ENCODE measurements at places on chromosomes 7 and 10.
A peak's percentile ranks its signal among the peaks of the same experiment; 100 is the strongest.

- no peak for DNase-seq
These were observed 60.3 kb upstream of the ZC3HAV1 start for GRCh38 chr7:139169816-139170215.

- no peak for DNase-seq
These were observed 281.6 kb upstream of the KLF14 start for GRCh38 chr7:131015657-131015958.

GRCh38 chr10:104578671-104579070 lies 62.4 kb upstream of the SORCS3 start:
- no peak for DNase-seq

DNA sequence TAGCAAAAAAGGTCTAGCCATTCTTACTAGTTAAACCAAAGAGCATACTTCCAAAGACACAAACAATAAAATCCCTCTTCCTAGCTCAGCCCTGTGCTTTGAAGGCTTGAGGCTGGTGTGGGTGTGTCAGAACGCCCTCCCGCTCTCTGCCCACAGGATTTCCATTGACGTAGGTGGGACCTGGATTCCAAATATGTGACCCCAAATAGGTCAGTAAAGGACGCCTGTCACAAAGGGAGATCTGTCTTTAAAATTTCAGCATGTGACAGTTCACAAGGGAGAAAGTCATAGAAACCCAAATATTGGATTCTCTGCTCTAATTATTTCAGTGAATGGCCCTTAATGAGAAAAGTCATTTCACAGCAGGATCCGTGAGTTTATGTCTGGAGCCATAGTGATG lies 39.9 kb upstream of the LYZL1 start:
- no peak for DNase-seq

DNA sequence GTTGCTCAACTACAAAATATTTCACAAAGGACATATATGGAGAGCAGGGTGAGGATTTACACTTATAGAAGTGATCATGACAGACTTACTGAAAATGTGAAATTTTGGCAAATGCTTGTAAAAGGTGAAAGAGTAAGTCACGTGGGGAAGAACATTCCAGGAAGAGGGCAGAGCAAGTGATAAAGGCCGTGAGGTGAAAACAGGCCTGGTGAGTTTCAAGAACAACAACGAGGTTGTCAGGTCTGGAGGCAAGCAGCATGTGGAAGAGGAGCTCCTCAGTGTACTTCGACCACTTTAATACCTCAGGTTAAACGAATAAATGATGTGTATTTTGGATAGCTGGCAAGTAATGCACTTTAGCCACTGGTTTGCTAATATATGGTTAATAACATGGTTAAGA lies 706.7 kb downstream of the PCDH15 start:
- no peak for DNase-seq

GRCh38 chr10:50622706-50623662 lies 772 bp downstream of the SGMS1 start:
- peak; percentile 55 for DNase-seq

DNA sequence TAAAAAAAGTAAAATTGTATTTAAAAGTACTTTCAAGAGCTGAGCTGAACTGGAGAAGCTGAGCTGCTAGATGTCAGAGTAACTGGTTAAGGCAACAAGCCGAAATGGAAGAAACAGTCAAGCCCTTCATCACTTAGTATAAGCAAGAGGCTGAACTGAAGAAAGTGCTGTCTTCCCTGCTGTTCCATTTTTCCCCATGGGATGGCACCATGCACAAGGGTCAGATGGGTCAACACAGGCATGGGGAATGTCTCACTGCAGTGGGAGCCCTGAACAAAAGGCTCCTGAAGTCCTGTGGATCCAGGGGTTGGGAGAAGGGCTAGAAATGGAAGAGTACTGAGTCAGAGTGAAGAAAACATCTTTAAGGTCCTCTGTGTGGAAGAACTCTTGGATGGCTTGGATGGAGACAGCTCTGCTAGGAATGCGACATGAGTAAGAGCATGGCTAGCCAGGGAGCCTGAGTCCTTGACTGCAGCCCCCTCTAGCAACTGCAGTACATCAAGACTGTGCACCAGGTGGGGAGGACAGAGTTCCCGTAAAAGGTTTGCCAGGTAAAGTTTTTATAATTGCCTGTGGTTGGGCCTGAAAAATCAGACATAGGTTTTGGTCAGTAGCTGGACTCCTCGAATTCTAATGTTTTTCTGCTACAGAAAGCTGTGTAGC lies 348.3 kb downstream of the GPR158 start:
- DNase-seq = no peak

GRCh38 chr7:72159911-72160310 lies 252.2 kb downstream of the CALN1 start:
- no peak for DNase-seq

- peak; percentile 69 for DNase-seq
These were observed 389.0 kb upstream of the PODXL start for GRCh38 chr7:131945313-131945911.

GRCh38 chr10:123203393-123204126 lies 49.4 kb downstream of the BUB3 start:
- DNase-seq = no peak

DNA sequence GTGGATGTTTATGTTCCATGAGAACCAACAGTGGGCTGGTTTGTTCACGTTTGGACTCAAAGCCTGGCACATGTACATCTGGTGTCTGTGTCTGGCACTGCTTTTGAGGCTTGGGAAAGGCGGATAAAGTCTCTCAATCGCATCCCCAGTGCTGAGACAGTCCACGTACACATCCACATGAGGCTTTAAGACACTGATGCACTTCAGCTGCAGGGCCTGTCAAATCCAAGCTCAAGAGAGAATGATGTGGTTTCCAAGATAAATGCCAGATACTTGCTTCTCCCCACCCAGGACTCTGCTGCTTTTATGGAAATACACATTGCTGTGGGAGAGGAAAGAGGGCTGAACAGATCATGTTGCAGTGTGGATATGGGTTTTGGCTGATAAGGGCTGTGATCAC lies 178.4 kb downstream of the ADARB2 start:
- DNase-seq = no peak

GRCh38 chr7:114460021-114460420 lies 45.4 kb downstream of the FOXP2 start:
- no peak for DNase-seq

DNA sequence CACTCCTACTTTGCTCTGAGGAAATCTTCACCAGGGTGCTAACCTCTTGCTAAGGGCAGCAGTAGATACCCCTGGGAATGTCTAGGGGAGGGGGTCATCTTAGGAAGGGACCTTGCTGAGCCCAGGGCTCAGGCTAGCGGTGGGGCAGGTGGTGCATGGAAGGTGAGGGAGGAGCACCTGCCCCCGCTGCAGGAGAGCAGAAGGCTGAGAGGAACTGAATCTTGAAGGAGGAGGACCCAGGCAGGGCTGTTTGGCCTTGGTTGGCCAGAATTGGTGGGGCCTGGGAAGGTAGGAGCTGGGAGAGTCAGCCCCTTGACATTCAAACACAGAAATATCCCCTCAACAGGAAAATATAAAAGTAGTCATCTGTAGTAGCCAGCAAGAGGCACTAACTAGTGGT lies 7.0 kb downstream of the CALHM3 start:
- no peak for DNase-seq

- DNase-seq = no peak
These were observed 98.8 kb upstream of the MACROH2A2 start for GRCh38 chr10:69953851-69954250.

DNA sequence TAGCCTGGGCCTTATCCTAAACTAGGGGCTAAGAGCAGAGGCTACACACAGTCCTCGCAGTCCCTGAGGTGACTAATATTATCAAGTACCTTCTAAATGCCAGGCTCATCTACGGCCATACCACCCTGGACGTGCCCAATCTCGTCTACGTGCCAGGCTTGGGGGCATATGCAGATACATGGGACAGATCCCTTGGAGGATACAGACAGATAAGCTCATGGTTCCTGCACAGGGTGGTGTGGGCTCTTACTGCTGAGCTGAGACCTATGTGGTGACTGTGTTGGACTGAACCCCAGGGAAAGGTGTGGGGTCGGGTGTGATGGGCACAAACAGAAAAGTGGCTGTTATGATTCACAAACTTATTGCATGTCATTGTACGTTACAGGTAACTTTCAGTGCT lies 268.4 kb upstream of the NEBL start:
- no peak for DNase-seq

GRCh38 chr7:100024020-100024619 lies 8.7 kb downstream of the ZKSCAN1 start:
- DNase-seq = no peak

DNA sequence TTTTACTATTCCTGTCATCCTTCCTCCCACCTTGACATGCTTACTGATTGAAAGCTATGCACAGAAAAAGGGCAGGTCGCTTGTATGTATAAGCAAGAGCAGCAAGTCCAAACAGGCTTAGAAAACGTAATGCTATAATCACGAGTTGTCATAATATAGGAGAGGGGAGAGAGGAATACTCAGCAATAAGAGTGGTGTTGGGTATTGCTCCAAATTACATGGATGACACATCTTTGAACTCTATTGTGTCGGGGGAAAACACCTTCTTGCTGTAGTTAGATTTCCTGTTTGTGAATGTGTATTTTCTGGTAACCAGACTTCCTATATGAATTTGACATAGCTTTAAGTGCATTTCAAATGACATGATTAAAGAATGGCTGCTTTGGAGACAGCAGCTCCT lies 7.5 kb downstream of the MET start:
- no peak for DNase-seq

GRCh38 chr10:35502692-35503091 lies 102.4 kb upstream of the GJD4 start:
- no peak for DNase-seq

GRCh38 chr7:45408409-45408737 lies 165.8 kb upstream of the ADCY1 start:
- DNase-seq = no peak

- no peak for DNase-seq
These were observed 124.3 kb upstream of the WNT16 start for GRCh38 chr7:121204537-121204936.

GRCh38 chr10:27461312-27461711 lies 42.8 kb upstream of the RAB18 start:
- DNase-seq = no peak

GRCh38 chr7:130037703-130038102 lies 13.5 kb downstream of the ZC3HC1 start:
- DNase-seq = peak; percentile 48

GRCh38 chr10:10703382-10703781 lies 314.3 kb upstream of the CELF2 start:
- no peak for DNase-seq

DNA sequence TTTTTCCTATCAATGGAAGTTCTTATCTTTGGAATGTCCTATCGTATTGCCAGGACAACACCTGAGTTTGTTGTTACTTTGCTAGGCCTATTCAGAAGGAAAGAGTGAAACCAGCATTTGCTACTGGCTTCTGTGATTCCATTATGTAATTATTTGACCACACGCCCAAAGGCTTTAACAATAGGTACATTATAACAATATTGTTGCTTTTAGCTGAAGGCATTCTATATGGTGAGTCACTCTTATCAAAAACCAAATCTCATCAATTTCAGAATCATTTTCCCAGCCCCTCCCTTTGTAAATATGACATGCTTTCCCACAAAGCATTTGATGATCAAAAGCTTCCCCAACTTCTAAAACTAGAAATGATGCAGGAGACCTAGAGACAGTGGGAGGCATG lies 294.4 kb upstream of the NEBL start:
- DNase-seq = no peak

DNA sequence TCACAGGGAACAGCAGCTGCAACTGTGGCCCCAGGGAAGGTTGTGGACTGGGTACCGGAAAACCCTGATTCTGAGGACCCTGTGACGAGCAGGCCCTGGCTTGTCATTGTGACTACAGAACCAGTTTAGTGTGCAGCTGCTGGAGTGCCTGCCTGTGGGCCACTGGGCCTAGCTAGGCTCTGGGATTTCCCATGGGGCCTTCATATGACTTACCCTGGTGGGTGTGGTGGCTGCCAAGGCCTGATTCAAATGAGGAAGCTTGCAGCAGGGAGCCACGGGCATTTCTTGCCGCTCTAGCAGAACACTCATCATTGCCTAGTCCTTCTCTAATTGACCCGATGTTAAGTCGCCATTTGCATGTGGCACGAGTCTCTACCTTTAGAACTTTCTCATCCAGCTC lies 14.7 kb upstream of the CAMK2G start:
- DNase-seq = peak; percentile 73

DNA sequence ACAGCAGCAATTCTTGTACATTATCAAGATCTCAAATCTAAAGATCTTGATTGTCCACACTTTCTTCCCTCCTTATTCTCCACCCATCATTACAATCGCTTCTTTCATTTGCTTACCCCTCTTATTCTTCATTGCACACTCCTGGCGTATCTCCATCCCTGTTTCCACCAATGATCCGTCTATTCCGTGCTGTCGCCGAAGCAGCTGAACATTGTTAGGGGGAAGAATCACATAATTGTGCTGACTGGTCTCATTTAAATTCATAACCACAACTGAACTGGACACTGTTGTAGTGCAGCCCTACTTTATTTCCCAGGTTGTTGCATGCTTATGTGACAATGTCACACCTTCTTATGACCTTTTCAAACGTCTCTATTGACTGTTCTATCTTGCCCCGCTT lies 18.9 kb upstream of the NRP1 start:
- DNase-seq = no peak

- no peak for DNase-seq
These were observed 7.0 kb upstream of the PPP1R35 start for GRCh38 chr7:100443096-100443840.

GRCh38 chr10:131888186-131888604 lies 12.6 kb upstream of the PPP2R2D start:
- DNase-seq = no peak

- no peak for DNase-seq
These were observed 332.6 kb downstream of the TNS3 start for GRCh38 chr7:47249361-47249760.

DNA sequence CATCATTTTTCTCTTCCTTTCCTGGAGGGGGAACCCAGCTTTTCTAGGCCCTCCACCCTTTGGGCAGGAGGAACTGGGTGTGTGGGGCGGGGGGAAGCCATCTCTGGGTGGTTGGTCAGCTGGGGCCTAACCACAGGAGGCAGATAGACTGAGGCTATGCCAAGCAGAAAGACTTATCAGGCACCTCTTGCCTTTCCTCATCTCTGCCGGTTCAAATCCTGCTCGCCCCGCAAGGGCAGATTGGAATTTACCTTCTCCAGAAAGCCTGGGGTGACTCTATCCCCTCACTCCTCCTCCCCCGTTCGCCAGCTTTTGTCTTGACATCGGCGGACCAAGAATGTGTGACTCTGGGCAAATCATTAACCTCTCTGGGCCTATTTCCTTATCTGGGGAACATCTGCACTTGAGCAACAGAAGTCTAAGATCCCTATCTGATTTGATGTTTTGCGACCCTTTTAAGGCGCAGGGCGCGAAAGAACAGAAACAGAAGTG lies 584 bp upstream of the GARS1 start:
- DNase-seq = peak; percentile 85

DNA sequence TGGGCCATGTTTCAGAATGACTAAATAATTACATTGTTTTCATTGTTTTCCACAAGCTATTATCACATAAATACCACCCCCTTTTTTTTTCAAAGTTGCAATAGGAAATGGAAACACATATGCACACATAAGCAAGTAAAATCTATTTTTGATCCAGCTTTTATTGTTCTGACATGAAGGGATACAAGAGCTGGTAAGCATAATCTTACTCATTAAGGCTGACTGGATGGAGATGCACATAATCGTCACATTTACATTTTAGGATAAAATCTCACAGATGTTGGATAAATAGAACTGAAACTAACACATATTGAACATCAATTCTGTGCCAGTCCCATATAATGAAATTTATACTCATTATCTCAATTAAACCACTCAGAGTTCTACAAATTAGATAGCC lies 84.5 kb upstream of the CHRM2 start:
- DNase-seq = no peak

- no peak for DNase-seq
These were observed 139.2 kb downstream of the HGF start for GRCh38 chr7:81630600-81630999.

- no peak for DNase-seq
These were observed 210.0 kb downstream of the WDR37 start for GRCh38 chr10:1266033-1266802.

All from hematopoietic multipotent progenitor cell treated with erythropoietin and hydrocortisone succinate and interleukin-3 and kit ligand, for 6 days (in vitro differentiated cells).